Sciatic nerve (tissue), 2 donors: ENCODE measurements at places on chromosomes 5 and 9. TPM values are rescaled to one million over a fixed set of nuclear protein-coding genes. Genes with fewer than 3 reads are reported as not detected.

- no peak for DNase-seq
Measured at GRCh38 chr5:9020996-9021395, 524.9 kb downstream of the SEMA5A start.

DNA sequence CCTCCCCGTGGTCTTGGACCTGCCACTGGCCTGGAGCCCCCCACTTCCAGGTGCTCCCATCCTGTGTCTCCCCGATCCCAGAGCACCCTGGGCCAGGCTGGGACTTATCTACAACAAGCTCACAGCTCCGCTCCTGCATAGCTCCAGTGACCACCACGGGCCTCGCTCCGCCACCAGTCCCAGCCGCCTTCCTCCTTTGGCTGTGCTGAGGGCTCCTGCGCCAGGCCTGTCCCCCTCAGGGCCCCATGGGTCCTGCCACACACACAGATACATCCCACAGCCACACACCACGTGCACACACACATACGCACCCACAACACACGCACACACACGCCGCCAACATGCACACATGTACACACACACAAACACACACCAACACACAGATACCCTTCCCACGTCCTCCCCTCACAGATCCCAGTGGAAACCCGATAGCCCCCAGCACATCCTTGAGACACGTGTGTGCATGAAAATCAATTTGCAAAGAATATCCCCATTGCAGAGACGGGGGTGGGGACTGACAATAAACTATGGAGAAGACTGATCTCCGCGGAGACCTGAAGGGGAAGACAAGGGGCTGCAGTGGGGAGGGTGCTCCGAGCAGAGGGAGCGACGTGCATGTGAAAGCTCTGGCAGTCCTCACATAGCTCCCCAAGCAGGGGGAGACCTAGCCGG, 18.5 kb upstream of the LAMC3 start:
- no peak for DNase-seq

GRCh38 chr5:176190886-176191755, 47.1 kb upstream of the SIMC1 start:
- no peak for DNase-seq

Gene INSL6
- total RNA-seq, result not detected

Gene OBP2B
- not detected for total RNA-seq

Gene PKD2L2
- total RNA-seq, result not detected

- DNase-seq, result no peak
Measured at GRCh38 chr5:55593115-55593472, 58.3 kb upstream of the PLPP1 start.

DNA sequence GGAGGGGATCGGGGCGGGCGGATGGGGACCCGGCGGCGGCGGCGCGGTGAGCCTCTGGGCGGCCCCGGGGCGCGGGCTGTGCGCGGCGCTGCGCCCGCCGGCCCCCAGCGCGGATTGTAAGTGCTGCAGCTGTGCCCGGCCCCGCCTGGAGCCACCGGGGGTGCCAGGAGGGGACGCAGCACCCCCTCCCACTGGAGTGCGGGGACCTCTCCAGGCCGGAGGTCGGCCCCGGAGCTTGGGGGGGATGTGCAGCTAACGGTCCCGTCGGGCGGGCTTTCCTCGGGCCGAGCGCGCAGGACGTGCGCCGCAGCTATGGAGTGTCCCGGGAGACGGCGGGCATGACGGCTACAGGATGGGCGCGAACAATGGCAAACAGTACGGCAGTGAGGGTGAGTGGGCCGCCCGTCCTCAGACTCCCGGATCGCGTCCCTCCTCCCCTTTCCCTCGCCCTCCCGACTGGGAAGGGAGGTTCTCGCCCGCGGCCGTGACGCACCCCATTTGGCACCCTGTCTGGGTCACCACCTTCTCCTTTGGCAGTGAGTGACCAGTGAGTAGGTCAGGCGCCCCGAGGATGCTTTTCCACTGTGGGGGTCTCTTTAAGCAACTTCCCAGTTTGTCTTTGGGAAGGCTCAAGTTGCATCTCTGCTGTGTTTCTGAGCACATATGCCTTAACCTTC, 483 bp downstream of the FBXL7 start:
- DNase-seq, result peak; percentile 79

GRCh38 chr9:100322954-100323536, 29.7 kb downstream of the TEX10 start:
- DNase-seq, result no peak

DNA sequence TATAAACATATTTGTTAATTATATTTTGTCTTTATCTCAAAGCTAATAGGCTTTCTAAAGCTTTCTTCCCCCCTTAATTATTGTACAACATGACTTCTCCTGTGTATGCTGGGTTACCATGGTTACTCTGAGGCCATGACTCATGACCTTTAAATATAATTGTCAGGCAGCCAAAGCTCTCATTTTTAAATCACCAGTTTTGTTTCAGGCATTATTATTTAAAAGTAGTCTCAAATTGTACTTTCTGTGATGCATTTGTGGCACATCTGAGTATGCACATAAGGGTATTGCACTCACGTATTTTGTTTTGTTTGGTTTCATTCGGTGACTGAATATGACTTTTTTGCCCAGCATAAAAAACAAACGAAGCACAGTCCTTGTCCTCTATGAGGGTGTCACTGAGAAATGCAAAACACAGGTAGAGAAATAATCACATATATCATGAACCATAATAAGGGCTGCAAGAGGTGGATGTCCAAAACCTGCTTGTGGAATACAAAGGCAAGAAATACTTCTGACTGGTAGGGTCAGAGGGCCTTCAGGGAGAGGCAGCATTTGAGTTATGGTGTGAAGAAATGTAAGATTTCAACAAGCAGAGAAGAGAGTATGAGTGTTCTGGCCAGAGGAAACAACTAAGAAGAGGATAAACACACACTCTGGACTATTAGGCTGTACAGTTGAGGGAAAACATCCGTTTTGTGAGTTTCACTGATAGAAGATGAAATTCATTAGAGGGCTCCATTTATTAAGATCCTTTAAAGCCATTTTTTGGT, 2.1 kb downstream of the CCDC192 start:
- no peak for DNase-seq

DNA sequence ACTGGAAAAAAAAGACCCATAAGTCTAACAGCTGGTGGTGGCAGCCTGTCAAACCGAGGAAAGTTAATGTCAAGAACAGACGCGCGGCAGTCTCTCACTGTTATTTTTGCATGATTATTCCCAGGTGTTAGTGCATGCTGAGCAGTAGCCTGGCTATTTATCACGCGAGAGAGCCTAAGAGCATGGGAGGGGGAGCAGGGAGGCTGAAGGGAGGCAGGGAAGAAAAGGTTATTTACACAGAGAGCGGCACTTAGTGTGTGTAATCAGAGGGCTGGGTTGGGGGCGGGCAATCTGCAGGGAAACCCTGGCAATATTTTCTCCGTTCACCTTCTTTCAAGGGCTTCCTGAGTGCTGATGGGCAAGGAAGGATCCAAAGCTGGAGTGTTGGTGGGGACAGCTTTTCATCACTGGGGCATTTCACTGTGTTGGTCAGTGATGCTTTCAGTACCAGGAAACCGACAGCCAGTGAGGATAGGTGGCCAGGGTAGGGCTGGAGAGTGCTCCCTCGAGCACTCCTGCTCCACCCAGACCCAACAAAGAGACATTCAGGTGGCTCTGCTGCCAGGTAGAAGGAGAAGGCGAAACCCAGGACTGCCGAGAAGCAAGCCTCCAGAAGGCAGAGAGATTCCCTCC, 39.6 kb downstream of the ZNF608 start:
- no peak for DNase-seq

Gene IL4
- not detected for total RNA-seq

GRCh38 chr9:133970581-133971058, 21.5 kb downstream of the VAV2 start:
- no peak for DNase-seq

DNA sequence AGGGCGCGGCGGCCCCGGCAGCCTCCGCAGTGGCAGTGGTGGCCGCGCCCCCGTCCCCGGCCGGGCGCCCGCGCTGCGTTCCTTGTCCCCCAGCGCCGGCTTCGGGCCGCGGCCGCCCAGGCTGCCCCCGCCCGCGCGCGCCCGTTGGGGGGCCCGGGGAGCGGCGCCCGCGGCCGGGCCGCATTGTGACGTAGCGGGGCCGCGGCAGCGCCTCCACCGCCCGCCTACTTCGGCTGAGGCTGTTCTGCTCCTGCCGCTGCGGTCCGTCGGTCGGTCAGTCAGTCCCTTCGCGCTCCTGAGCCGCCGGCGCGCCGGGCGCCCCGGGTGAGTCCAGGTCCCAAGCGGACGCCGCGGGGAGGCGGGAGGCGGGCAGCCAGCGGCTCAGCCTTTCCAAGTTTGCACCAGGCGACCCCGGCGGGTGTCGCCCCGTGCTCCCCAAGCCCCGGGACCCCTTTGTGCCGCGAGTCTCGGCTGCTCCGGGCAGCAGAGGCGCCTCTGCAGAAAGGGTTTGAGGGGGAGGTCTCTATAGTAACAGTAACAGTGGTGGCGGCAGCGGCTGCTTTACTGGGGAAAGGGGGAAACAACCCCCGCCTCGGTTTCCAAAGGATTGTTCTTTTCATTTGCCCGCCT, at the start of gene SNCAIP:
TSS of gene SNCAIP (plus strand) at position 277 of the 630 bp plus-strand sequence. CDS start 78,898 bp downstream, outside the sequence.
- peak; percentile 62 for DNase-seq

- no peak for DNase-seq
Measured at GRCh38 chr9:131590449-131590848, 45.1 kb downstream of the PRRT1B start.

Gene PCDHGA11
- 7.8 TPM for total RNA-seq

Gene TLX3
- total RNA-seq, result not detected

Gene PCDHGA6
- 10.3 TPM for total RNA-seq

Gene PCDHAC1
- 0.71 TPM for total RNA-seq

Gene MARCOL
- not detected for total RNA-seq

Gene OTULINL
- 15.6 TPM for total RNA-seq

Gene KIF24
- total RNA-seq, result 1.1 TPM

GRCh38 chr5:95697781-95698681, 15.2 kb upstream of the SPATA9 start:
- DNase-seq, result no peak

DNA sequence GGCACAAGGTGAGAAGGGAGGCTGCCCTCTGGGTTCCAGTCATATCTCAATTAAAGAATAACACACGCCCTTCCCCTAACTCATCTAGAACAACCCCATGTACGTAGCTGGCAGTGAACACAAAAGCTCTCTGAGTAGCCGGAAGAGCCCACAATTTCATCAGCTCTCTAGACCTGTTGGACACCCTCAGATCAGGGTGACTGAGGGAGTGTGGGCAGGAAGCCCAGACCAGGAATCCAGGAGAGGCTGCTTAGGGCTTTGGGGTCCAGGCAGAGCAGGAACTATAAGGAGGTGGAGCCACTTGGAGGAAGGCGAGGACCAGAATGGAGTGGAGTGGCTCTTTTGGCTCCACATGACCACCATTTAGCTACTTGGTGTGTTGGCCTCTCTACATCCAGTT, 237.4 kb downstream of the NR3C1 start:
- DNase-seq, result no peak
